ENCODE measurements at places on chromosomes 7 and 10.

DNA sequence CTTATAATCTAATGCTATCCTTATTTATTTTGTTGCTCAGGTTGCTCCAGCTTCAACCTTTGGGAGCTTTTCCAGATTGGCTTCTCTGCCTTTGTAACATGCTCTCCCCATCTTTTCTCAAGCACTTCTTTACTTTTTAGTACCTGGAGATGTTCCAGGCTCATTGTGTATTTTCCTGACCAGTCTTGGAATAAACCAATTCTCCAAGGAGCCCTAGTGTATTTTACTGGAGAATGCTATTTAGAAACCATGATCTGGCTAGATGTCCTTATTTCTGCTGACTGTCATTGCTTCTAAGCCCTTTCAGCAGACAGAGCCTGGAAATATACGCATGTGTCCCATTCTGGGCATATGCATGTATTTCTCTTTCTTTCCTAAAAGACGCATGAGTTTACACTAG is 95.7 kb downstream of the EMX2 start:
- no peak for DNase-seq

DNA sequence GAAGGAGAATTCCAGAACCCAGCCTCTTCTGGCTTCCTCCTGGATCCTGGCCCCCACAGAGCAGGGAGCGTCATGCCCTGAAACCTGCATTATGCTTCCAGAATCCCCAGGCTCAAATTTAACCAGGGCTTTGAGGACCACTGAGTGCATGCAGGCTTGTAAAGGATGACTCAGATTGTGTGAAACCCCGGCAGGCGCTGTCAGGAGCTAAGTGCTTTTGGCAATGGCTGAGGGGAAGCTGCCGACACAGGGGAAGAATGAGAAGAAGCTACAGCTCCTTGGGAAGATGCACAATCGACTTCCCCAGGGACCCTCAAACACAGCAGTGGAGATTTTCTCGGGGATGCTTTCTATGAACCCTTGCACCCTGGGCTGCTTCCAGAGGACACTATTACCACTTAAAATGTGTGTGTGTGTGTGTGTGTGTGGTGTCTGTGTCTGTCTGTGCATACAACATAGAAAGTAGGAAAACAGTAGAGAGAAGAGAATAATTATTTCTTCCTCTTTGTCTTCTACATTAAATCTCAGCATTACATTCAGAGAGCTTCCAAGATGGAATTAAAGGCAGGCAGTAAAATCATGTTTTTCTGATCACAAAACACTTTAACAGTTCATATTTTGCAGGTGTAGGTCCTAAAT is 183.5 kb upstream of the INHBA start:
- no peak for DNase-seq

GRCh38 chr10:26157734-26158133 is 58.8 kb upstream of the GAD2 start:
- no peak for DNase-seq

GRCh38 chr10:80522756-80523363 is 14.8 kb upstream of the SH2D4B start:
- no peak for DNase-seq

All from activated B cell treated with CpG ODN at 0.5 μM for 24 hours (primary cell).